ENCODE measurements at places on chromosomes 16 and 17.

DNA sequence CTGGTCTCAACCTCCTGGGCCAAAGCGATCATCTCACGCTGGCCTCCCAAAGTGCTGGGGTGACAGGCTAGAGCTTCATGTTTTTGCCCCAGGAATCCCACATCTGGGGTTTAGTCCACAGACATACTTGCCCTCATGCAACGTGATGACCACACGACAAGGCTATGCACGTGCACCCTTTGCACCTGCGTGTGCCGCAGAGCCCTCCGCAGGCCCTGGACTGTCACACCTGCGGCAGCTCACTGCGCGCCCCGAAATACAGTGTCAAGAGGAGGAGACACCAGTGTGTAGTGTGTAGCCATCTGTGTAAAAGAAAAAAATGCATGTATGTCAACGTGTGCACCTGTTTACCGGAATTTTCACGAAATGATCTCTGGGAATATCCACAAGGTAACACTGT is 3.5 kb upstream of the MYADML2 start:
- DNase-seq: no peak

- no peak for DNase-seq
Measured at GRCh38 chr16:68627951-68628425, 17.1 kb upstream of the CDH3 start.

- DNase-seq: no peak
Measured at GRCh38 chr17:26818736-26819135, 475.2 kb upstream of the WSB1 start.

DNA sequence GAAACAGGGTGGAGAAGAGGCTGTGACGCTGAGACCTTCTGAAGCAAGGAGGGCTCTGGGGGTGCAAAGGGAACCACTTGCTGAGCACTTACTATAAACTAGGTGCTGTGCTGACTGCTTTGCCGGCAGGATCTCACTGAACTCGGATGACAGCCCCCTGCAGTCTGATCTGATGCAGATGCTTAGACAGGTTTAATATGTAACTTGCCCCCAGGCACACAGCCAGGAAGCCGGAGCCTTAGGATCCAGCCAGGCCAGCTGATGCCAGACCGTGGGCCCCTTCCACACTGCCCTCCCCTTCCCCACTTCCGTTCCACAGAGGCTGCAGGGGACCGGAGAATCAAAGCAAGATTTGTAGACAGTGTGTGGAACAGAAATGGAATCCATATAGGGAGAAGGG is 23.1 kb downstream of the SPACA3 start:
- no peak for DNase-seq

- no peak for DNase-seq
Measured at GRCh38 chr17:40178021-40178601, 841 bp downstream of the RAPGEFL1 start.
